ENCODE measurements at places on chromosomes 12 and 14.

DNA sequence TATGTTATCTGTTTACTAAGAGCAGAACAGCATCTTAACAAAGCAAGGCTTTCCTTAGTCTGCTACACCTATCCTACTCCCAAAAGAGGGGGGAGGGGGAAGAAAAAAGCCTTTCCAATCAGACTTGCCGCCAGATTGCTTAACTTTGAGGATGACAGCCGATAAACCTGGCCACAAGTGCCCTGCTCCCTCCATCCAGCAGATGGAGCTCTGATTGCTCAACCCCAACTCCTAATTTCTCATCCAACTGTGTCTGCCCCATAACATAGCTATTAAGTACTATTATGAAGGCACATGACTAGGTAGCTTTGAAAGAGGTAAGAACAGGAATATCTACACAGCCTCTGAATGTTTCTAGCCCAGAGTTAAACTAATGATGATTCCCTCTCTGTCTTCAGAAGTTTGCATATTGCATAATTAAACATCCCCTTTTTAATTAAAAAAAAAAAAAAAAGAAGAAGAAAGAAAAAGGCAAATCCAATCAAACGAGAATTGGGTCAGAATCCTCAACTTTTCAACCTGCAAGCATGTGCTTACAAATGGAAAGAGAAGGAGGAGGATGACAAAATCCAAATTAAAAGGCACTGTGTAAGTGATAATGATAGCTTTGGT lies 247.4 kb downstream of the GALC start:
- DNase-seq = no peak

DNA sequence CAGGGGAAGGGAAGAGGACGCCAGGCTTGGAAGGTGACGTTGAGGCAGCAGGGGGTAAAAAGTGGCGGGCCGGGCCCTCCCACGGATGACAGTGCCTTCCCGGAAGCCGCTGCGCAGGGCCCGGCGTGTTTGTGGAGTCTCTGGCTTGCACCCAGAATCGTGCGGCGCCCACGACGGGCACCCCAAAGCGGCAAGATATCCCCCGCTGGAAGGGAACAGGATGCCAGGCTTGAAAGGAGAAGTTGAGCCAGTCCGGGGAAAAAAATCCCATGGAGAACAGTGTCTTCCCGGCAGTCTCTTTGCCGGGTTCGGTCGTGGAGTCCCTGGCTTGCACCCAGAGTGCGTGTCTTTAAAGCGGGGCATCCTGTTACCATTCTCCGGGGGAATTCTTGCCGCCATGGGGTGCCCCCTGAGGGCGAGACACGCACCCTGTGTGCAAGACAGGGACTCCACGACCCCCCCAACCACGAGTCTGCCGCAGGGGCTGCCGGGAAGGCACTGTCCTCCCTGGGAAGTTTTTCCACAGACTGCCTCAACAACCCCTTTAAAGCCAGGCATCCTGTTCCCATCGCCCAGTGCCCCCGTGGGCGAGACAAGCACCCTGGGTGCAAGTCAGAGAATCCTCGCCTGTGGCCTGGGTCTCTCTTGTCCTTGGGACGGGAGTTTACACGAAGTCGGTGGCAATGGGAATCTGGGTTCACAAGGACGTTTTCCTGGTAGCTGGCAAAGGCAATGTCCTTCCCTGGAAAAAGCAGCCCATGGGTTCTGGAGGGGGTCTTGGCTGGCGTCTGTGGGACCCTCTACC lies 156.1 kb upstream of the ALG10B start:
- no peak for DNase-seq

DNA sequence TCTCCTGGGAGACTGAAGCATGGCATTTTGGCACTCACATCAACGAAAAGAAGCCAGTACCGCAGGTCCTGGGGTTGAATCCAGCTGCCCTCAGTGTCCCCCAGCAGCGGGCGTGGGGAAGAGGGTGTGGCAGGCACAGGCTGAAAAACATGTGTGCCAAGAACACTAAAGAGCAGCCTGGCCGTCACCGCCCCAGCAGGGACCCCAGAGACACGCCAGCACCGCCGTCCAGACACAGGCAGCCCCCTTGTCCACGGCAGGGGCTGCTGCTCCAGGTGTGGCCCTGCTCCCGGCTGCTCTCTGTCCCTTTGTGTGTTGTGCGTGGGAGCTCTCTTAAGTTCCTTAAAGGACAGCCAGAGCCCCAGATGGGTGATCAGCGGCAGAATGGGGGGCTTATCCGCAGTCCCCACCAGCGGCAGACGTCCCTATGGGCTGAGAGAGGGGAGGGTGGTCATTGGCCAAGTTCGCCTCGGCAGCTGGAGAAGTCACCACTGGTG lies 556 bp downstream of the PHETA1 start:
- DNase-seq = no peak

GRCh38 chr14:55430024-55430690 lies 10.3 kb downstream of the TBPL2 start:
- DNase-seq = no peak

DNA sequence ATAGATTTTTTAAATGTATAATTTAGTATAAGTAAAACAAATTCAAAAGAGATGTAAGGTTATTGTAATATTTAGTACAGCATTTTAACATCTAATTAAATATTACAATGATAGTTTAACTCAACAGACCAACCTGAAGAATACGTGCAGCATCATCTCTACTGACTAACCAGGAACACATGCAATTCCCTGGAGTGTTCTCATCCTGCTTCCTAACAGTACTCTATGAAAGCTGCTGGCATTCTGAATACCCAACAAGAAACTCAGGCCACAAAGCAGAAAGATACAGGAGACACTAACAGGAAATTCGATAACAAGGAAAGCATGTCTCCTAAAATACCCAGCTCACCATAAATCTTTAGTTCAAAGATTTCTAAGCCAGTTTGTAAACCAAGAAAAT lies 58.3 kb downstream of the CEP83 start:
- no peak for DNase-seq

GRCh38 chr14:105455766-105456660 lies 18.6 kb upstream of the CRIP2 start:
- no peak for DNase-seq

DNA sequence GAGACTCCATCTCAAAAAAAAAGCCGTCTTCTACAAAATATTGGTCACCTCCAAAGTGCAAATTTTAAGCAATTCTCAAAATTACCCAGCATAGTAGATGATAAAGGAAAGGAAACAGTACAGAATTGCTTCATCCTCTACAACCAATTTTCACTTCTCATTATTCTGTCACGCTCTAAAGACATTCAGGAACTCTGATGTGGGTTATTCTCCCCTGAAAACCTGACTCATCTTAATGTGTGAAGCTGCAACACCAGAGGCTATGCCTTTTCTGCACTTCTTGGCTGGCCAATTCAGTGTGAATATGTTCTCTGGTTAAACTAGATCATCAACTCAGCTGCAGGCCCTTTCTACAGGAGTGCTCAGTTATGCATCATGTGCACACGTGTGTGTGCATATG lies 11.0 kb downstream of the PTGER2 start:
- DNase-seq = no peak
